ENCODE measurements at places on chromosomes 13 and 19. TPM values are rescaled to one million over a fixed set of nuclear protein-coding genes. Genes with fewer than 3 reads are reported as not detected.

DNA sequence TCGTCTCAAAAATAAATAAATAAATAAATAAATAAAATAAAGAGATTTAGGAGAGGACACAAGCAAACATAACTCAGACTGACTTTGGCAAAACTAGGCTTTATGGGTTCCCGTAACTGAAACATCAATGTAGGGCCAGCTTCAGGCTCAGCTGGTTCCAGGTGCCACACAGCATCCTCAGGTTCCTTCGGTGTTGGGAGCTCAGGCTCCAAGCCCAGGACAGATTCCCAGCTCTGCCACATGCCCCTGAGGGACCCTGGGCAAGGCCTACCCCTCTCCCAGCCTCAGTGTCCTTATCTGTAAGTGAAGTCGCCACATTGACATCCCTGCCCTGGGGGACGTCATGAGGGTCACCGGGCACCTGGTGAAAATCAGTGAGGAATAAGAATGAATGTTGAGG, 18.7 kb downstream of the MISP start:
- no peak for DNase-seq

DNA sequence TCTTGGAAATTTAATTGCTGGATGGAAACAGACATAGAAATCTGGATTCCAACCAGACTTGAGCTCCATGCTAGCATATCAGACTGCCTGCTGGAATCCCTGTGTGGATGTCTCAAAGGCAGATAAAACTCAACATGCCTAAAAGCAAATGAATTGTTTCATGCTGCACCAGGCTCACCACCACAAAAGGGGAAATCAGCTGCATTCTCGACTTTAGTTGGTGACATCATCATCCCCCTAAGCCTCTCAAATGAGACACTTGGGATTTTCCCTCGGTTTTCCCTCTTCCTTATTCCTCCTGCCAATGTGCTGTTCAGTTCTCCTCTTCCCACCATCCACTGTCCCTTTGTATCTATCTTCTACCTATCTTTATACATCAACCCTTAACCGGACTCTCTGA, 134.3 kb downstream of the ZDHHC20 start:
- no peak for DNase-seq

GRCh38 chr13:27853335-27853734, 61.1 kb downstream of the GSX1 start:
- DNase-seq: no peak

GRCh38 chr13:23380534-23380933, 53.0 kb downstream of the SACS start:
- no peak for DNase-seq

- DNase-seq: no peak
Measured at GRCh38 chr19:5922161-5922545, 8.1 kb downstream of the CAPS start.

- DNase-seq: no peak
Measured at GRCh38 chr19:30222992-30223865, 149.0 kb upstream of the ZNF536 start.

DNA sequence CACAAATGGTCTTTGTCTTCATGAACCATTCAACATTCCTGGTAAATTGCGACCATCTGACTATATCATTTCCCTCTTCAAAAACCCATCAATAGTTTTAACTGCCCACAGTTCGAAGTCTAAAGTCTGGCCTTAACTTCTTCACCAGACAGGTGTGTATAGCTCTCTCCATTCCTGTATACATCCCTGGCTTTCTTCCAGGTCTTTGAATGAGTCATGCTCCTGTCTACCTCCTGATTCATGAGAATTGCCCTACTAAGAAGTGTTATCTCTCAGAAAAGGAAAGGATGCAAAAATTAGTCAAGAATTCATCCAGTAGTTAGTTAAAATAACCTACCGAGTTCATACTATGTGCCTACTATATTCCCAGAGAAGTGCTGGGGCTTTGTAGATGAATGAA, 225.0 kb downstream of the TBC1D4 start:
- DNase-seq: peak; percentile 16

- DNase-seq: peak; percentile 88
Measured at GRCh38 chr13:95834134-95834765, 157.3 kb downstream of the DNAJC3 start.

- DNase-seq: no peak
Measured at GRCh38 chr13:105952233-105952972, 583.1 kb downstream of the EFNB2 start.

DNA sequence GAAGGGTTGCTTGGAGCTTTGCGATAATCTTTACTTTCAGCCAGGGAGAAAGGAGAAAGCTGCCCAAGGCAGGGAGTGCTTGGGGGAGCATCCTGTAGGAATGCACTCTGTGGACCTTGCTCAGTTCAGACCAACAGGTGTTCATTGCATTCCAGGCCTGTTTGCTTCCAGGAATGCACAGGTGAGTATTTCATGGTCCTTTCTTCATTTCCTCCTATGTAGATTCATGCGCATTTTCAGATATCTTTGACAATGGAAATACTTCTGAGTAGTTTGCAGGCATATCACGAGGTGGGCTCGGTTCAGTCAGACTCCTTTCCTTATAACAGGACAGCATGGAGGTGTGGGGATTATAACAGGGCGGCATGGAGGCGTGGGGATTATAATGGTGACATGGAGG, 254.8 kb downstream of the FGF9 start:
- DNase-seq: no peak

GRCh38 chr19:48603850-48604249, 2.7 kb upstream of the SPACA4 start:
- no peak for DNase-seq

GRCh38 chr13:40206241-40207000, 460.0 kb downstream of the FOXO1 start:
- DNase-seq: peak; percentile 46

DNA sequence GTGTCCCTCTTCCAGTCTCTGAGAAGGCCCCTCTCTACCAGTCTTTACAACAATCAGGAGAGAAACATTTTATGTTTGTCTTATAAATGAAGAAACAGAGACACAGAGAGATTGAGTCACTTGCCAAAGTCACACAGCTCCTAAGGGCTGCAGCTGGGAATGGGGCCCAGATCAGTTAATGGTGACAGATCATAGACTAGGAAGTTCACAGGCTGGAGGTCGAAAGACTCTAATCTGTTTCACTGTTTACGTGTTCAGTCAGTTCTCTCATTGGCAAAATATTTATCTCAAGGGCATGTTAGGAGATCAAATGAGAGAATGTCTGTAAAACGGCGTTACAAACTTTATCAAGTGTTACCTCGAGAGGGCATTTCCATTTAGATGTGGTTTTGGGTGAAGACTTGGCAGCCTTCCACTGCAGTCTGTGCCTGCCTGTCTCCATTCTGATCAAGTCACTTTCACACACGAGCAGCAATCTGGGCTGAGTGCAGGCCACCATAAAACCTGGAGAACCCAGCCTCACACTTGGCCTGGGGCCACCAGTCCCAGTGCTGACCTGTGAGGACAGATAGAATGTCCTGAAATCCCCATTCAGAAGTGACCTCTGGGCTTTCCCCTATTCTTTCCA, 65.1 kb downstream of the SIAH3 start:
- peak; percentile 47 for DNase-seq

DNA sequence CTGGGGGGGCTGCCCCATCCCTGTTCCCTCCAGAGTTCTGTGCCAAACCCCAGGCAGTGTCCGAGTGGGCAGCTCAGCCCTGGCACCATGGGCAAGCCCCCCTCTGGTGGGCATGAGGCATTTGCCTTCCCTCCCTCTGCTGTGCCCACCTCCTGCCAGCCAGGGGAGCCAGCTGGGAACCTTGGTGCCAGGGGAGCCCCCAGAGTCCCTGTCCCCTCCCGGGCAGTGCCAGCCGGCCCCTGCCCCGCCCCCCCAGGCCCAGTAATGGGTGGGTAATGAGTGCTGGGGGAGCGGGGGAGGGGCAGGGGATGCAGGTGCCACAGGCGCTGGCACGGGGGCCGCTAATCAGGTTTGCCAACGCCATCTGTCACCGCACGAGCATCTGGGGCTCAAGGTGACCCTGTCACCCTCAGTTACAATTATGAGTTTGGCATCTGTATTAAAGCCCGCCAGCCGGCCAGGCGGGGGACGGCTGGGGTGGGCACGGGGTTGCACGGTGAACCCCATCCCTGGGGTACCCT, 5.9 kb downstream of the DAND5 start:
- no peak for DNase-seq

GRCh38 chr13:40048551-40048950, 393.1 kb downstream of the COG6 start:
- no peak for DNase-seq

DNA sequence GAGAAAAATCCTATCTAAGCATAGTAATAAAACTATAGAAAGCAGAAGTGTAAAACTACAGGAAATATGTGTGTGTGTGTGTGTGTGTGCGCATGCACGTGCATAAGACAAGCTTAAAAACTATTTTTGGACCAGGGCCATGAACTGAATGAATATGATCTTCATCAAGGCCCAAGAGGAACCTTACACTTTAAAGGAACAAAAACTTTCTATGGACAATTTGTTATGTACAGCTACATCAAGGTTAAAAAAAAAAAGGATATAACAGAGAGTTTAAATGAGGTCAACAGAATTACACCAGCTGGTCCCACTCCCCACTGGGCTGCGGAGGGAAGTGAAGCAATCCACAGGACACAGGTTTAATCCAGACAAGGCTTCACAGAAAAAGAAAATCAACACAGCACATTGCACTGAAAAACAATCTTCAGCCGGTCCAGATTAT, 151.1 kb downstream of the LHFPL6 start:
- no peak for DNase-seq

DNA sequence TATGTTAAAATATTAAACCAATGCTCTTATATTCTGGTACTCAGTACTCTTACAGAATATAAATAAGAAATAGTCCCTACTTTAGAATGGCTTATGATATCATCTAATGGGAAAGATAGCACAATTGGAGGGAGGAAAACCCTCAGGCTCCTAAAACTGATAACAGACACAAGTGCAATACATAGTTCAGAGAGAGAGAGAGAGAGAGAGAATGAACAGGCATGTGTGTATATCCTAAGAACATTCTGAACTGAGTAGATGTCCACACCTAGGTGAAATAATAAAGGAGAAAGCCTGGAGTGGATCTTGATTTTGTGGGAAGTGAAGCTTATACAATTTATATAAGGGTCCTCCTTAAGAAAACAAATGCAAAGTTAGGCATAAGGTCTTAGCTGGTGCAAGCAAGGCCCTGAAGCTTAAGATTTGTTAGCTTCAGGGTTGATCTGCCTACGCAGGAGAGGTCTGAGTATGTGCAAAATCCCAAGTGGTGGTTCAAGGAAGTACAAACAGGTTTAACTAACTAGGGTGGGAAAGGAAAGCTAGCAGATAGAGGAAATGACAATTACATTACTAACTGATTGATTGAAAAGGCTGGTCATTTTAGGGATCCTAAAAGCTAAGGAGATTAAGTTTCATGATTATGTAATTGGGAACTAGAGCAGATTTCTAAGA, 53.3 kb downstream of the SOX21 start:
- DNase-seq: no peak

DNA sequence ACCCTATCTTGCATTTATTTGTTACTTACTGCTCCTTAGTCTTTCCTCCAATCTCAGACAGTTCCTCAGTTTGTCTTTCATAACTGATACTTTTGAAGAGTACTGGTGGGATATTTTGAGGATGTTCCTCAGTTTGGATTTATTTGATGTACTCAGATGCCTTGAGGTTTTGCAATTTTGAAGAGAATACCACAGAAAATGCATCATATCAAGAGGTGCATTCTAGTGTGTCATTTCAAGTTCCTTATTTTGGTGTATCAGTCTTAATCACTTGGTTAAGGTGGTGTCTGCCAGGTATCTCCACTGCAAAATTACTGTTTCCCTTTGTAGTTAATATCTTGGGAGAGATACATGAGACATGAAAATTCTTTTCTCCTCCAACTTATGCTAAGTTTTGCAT, 75.1 kb downstream of the URI1 start:
- no peak for DNase-seq

- DNase-seq: no peak
Measured at GRCh38 chr13:39462428-39462827, 140.6 kb downstream of the LHFPL6 start.

GRCh38 chr13:69706807-69707206, 400.8 kb upstream of the ATXN8OS start:
- DNase-seq: no peak

DNA sequence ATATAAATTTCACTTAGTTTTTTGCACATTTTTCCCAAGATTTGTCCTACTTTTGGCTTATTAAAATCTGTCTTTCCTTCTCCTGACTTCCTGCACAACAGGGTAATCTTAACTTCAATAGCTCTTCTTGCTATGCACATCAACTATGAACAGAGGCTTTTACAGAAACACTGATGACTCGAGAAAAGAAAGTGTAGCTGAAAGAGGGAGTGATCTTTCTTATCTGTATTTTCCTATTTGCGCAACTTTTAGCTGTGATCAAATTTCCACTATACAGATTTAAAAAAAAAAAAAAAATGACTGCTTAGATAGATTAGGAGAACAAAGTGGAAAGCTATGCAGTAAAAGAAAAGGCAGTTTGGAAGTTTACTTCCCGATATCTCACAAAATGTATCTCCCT, 406.9 kb downstream of the LIG4 start:
- no peak for DNase-seq

DNA sequence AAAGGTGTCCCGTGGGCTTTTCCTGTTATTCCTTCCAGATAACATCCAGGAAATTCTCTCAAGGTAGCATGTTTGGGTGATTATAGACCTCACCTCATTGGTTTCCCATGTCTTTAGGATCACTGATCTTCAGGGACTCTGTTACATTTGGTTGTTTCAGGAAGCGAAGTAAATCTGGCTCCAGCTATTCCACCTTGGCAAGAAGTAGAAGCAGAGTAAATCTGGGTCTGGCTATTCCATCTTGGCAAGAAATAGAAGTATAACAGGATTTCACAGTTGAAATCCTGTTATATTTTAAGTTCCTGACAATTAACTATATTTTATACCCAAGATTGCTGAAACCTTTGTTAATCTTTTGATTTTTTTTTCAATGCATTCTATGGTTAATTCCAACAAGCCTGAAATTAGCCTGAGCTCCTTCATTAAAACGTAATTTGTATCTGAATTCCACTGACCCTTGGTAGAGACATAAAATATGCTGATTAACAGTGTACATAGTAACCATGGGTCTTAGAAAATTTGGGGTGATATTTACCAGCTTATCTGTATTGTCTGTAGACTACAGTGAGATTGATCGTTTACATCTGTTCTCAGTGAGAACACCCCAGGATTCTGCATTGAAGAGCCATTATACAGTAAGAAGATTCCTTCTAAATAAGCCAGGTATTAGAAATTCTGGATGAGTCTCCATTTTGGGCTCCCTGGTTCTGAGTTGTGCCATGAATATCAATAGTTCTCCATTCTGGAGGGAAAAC, 267.6 kb upstream of the SLITRK6 start:
- DNase-seq: no peak

- no peak for DNase-seq
Measured at GRCh38 chr19:17020823-17021222, 5.8 kb downstream of the CPAMD8 start.

GRCh38 chr13:33761740-33762139, 56.2 kb upstream of the RFC3 start:
- DNase-seq: no peak

- DNase-seq: no peak
Measured at GRCh38 chr19:17337675-17338432, 501 bp downstream of the GTPBP3 start.

NALCN gene
- polyA plus RNA-seq: 0.15 TPM

PCP2 gene
- 3.7 TPM for polyA plus RNA-seq

DIRAS1 gene
- polyA plus RNA-seq: 2.1 TPM

ZNF541 gene
- polyA plus RNA-seq: not detected

TGDS gene
- 8.2 TPM for polyA plus RNA-seq

C19orf12 gene
- polyA plus RNA-seq: 15.3 TPM

NBEA gene
- 2.7 TPM for polyA plus RNA-seq

ANGPTL8 gene
- not detected for polyA plus RNA-seq

C19orf38 gene
- 1.2 TPM for polyA plus RNA-seq

ZNF765 gene
- 2.7 TPM for polyA plus RNA-seq

CALR3 gene
- polyA plus RNA-seq: not detected
